Naive B cell (primary cell): ENCODE measurements at places on chromosomes 6 and 20.

DNA sequence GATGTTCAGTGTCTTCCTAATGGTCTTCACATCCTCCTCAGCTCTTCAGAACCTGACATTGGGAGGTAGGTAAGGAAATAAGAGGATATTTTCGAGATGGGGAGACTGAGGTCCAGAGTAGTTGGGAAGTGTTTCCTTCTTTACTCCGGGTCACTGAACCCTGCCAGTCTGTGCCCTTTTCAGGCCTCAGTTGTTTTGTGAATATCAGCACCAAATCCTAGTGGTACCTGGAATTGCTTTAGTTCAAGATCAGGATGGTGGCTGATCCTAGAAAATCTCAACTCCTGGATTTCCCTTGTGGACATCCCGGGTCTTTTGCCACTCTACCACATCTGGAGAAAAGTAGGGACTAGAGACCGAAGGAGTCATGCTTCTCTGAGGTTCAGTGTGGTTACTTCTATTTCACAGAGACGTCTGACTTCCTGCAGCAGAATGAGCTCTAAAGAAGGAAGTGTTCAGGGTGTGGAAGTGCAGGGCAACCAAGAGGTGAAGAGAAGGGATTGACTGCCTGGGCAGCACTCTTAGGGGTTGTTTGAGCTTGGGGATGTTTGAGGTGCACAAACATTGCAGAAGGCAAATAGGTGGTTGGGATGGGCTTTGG lies 995 bp downstream of the STK4 start:
- H3K27ac ChIP-seq, result peak overlapping the region; percentile 98
- peaks cover 65% of the 10 kb centered on the region for H3K4me1 ChIP-seq
- H3K36me3 ChIP-seq, result peaks cover 5% of the 10 kb centered on the region

DNA sequence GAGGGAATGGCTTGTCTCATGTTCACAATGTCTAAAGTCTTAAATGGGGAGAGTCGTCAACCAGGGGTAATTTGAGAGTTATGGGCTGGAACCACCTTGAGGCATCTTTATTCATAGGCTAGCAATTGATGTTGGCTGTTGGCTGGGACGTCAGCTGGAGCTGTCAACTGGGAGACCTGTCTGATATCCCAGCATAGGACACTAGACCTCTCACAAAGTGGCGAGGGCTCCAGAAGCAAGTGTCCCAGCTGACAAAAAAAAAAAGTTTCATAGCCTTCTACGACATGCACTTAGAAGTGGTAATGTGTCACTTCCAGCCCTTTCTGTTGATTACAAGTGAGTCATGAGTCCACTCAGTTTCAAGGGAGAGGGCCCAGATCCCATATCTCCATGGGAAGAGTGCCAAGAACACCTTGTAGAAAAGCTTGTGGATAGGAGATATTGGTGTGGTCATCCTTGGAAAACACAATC lies 278.0 kb downstream of the ESR1 start:
- H3K36me3 ChIP-seq, result no peaks in the 10 kb centered on the region
- no peaks in the 10 kb centered on the region for H3K4me1 ChIP-seq
- no peaks in the 10 kb centered on the region for H3K27me3 ChIP-seq
- DNase-seq, result no peak
- no peak overlapping the region for H3K27ac ChIP-seq
- H3K4me3 ChIP-seq, result no peak overlapping the region

GRCh38 chr6:20875369-20875963 lies 341.2 kb downstream of the CDKAL1 start:
- no peaks in the 10 kb centered on the region for H3K27me3 ChIP-seq
- H3K4me1 ChIP-seq, result no peaks in the 10 kb centered on the region
- DNase-seq, result peak; percentile 11

GRCh38 chr20:48165401-48165685 lies 380.1 kb upstream of the SULF2 start:
- no peak overlapping the region for H3K27ac ChIP-seq
- H3K4me1 ChIP-seq, result no peaks in the 10 kb centered on the region
- peaks cover 18% of the 10 kb centered on the region for H3K27me3 ChIP-seq
- no peaks in the 10 kb centered on the region for H3K36me3 ChIP-seq
- DNase-seq, result no peak

DNA sequence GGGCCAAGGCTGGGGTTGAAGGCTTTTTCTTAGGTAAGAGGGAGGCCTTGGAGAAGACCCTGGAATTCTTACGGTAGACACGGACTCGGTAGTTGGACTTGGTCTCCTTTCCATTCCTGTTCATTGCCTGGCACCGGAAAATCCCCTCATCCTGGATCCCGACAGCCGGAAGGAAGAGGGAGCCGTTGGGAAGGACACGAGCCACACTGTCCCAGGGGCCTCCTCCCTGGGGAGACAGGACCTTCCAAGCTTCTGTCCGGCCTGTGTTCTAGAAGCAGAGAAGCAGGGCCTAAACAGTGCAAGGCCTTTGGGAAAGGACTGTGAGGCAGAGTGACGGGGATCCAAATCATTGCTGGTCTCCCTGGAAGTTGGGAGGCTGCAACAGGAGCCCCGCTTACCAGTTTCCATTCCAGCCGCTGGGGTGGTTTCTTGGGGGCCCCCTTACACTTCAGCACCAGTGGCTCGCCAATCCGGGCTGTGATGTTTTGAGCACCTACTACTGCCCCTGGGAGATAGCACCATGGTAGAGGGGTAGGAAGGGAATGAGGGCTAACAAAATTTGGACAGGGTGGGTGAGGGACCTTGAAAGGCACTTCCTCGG lies 470 bp downstream of the AGER start:
- H3K36me3 ChIP-seq, result peaks cover 35% of the 10 kb centered on the region
- no peaks in the 10 kb centered on the region for H3K27me3 ChIP-seq
- H3K27ac ChIP-seq, result no peak overlapping the region
- H3K4me3 ChIP-seq, result no peak overlapping the region
- no peak for DNase-seq

GRCh38 chr6:45998524-45998923 lies 17.1 kb downstream of the CLIC5 start:
- no peak overlapping the region for H3K4me3 ChIP-seq
- peaks cover 4% of the 10 kb centered on the region for H3K4me1 ChIP-seq
- no peak overlapping the region for H3K27ac ChIP-seq
- H3K36me3 ChIP-seq, result no peaks in the 10 kb centered on the region
- no peaks in the 10 kb centered on the region for H3K27me3 ChIP-seq

DNA sequence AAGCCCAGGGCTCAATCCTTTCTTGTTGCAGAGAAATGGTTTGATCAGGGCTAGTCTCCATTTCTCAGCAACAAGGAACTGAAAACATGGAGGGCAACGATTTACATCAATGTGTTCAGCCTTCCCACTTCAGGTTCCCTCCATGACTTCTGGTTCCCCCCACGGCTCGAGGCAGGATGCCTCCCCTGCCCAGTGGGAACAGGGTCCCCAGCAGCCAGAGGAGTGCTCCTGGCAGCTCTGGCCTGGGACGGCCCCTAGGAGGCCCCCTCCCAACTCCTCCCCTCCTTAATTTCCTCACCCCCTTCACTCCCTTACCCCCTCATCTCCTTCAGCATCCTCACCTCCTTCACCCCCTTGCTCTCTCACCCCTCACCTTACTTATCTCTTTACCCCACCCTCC lies 283.8 kb downstream of the CDC5L start:
- no peaks in the 10 kb centered on the region for H3K4me1 ChIP-seq
- no peak for DNase-seq
- H3K27ac ChIP-seq, result no peak overlapping the region
- H3K27me3 ChIP-seq, result peaks cover 13% of the 10 kb centered on the region

DNA sequence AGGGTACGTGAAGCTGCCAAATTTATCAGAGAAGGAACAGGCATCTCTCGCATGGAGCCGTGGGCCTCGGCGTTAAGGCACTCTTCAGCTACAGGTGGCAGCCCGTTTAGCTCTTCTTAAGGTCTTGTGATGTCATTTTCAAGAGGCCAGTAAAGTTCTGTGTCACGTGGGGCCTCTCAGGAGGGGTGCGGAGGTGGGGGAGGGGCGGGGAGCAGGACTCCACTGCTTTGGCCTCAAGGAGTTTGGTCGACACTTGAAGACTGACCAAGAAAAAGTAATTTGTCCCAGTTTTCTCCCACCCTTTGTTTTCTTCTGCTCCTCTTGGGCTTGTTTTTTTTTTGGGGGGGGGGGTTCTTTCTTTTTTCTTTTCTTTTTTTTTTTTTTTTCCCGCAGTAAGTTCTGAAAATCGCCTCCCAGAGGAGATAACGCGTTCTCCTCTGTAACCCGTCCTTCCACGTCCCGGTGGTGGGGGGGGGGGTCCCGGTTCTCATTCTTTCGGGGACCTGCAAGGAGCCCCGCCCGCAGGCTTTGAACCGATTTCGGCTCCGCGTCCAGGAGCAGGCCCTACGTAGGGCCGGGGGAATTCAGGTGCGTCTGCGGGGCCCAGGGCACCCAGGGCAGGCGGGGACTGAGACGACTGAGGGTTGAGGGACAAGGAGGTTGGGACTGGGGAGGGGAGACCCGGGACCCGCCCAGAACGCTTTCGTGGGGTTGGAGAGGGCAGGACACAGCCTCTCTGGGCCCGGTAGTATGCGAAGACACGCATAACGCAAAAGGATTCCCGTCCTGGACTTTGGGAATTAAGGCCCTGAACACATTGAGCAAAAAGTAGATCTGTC lies 26.0 kb downstream of the GPX6 start:
- DNase-seq, result no peak
- peaks cover 23% of the 10 kb centered on the region for H3K4me1 ChIP-seq
- peak overlapping the region; percentile 25 for H3K4me3 ChIP-seq
- peaks cover 77% of the 10 kb centered on the region for H3K27me3 ChIP-seq
- peak overlapping the region; percentile 19 for H3K27ac ChIP-seq

GRCh38 chr6:142155895-142156757 lies 9.1 kb downstream of the VTA1 start:
- peaks cover 9% of the 10 kb centered on the region for H3K36me3 ChIP-seq
- H3K4me3 ChIP-seq, result no peak overlapping the region
- H3K27me3 ChIP-seq, result no peaks in the 10 kb centered on the region
- no peak for DNase-seq
- H3K4me1 ChIP-seq, result peaks cover 44% of the 10 kb centered on the region
- no peak overlapping the region for H3K27ac ChIP-seq

- H3K4me1 ChIP-seq, result no peaks in the 10 kb centered on the region
- no peak for DNase-seq
- H3K4me3 ChIP-seq, result no peak overlapping the region
Observed at GRCh38 chr6:20109526-20109925, 102.7 kb downstream of the MBOAT1 start.

GRCh38 chr6:96499781-96500180 lies 21.8 kb upstream of the UFL1 start:
- no peak for DNase-seq
- H3K4me1 ChIP-seq, result peaks cover 10% of the 10 kb centered on the region
- H3K36me3 ChIP-seq, result peaks cover 48% of the 10 kb centered on the region
- H3K4me3 ChIP-seq, result no peak overlapping the region

DNA sequence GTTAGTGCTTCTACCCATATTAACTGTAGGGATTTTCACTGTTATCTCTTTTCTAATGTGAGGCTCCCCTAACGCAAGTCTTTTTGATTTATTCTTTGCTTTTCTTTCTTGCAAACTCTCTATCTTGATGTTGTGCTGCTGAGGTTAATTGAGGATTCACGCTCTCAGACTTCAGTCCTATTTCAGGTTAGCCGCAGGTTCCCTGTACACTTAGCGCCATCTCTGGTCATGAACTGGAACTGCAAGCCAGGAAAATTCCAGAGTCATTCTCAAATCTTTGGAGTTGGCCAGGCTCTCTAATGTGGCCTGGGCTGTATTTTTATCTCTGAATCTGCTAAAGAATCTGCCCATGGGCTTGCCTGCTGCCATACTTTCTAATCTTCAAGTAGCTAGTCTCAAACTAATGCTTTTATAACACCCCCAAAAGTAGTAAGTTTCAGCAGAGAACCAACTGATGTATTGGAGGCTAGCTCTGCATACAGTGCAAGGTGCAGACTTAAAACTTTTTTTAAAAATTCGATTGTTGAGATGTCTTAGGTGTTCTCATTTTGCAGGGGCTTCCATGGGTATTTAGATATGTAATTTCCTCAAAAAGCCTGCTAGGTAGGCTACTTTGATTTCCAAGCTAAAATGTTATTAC lies 91.1 kb upstream of the OPRM1 start:
- no peaks in the 10 kb centered on the region for H3K4me1 ChIP-seq
- no peak for DNase-seq
- H3K4me3 ChIP-seq, result no peak overlapping the region
- H3K36me3 ChIP-seq, result no peaks in the 10 kb centered on the region
- peaks cover 10% of the 10 kb centered on the region for H3K27me3 ChIP-seq

- H3K27ac ChIP-seq, result peak overlapping the region; percentile 98
- no peaks in the 10 kb centered on the region for H3K27me3 ChIP-seq
- DNase-seq, result peak; percentile 78
- peaks cover 11% of the 10 kb centered on the region for H3K36me3 ChIP-seq
Observed at GRCh38 chr6:89350281-89350966, 2.1 kb downstream of the UBE2J1 start.

DNA sequence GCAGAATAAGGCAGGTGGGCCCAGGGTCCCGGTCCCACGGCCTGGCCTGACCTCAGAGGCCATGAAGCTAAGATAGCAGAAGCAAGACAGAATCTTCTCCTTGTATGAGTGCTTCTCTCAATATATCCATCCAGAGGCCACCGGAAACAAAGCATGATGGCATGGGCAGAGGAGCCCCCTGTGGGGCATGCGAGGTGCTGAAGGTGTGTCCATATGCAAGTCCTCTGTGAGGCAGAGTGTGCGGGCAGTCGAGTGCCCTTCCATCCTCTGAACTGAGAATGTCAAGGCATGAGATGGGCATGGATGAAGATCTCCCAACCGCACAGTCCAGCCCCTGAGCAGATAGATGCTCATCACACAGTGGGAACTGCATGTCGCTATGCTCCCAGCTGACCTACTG lies 9.8 kb upstream of the GGTLC1 start:
- no peaks in the 10 kb centered on the region for H3K36me3 ChIP-seq
- peaks cover 12% of the 10 kb centered on the region for H3K27me3 ChIP-seq
- H3K4me1 ChIP-seq, result no peaks in the 10 kb centered on the region

- DNase-seq, result no peak
- H3K36me3 ChIP-seq, result peaks cover 32% of the 10 kb centered on the region
- H3K4me1 ChIP-seq, result peaks cover 6% of the 10 kb centered on the region
- H3K27me3 ChIP-seq, result no peaks in the 10 kb centered on the region
- H3K4me3 ChIP-seq, result no peak overlapping the region
Observed at GRCh38 chr6:43203718-43204095, 21.7 kb downstream of the CUL9 start.

DNA sequence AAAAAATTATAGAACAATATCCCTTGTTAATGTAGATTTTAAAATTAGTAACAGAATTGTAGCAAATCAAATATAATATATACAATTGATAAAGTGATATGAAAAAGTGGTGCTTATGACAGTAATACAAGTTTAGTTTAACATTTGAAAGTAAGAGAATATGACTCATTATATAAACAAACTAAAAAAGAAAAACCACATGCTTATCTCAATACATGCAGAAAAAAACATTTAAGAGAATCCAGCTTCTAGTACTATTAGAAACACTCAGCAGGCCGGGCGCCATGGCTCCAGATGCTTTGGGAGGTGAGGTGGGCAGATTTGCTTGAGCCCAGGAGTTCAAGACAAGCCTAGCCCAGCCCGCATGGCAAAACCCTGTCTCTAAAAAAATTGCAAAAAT lies 60.7 kb upstream of the LAMA2 start:
- H3K4me3 ChIP-seq, result no peak overlapping the region
- no peak overlapping the region for H3K27ac ChIP-seq
- H3K36me3 ChIP-seq, result no peaks in the 10 kb centered on the region
- no peaks in the 10 kb centered on the region for H3K4me1 ChIP-seq
- H3K27me3 ChIP-seq, result peaks cover 4% of the 10 kb centered on the region

GRCh38 chr20:43376831-43377230 lies 80.9 kb upstream of the SRSF6 start:
- no peak for DNase-seq
- no peaks in the 10 kb centered on the region for H3K4me1 ChIP-seq
- no peak overlapping the region for H3K4me3 ChIP-seq
- no peak overlapping the region for H3K27ac ChIP-seq
- H3K36me3 ChIP-seq, result no peaks in the 10 kb centered on the region
- H3K27me3 ChIP-seq, result peaks cover 18% of the 10 kb centered on the region
